ENCODE measurements at places on chromosomes 6 and 20.

DNA sequence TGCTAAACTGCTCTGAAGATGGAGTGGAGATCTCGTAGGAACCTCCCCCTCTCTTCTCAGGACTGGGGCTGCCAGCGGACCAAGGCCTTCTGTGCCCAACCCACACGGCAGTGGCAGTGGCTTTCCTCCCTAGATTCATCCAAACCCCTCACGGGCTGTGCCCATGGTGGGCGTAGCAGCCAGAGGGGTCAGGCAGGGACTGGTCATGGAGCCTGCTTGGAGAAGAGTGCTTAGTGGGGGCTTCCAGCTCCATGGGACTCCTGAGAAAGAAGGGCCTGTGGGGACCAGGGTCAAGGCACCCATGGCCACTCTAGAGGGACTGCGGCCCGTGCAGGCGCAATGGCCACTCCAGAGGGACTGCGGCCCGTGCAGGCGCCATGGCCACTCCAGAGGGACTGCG lies 86.6 kb downstream of the TAF4 start:
- DNase-seq: no peak

- no peak for DNase-seq
Measured at GRCh38 chr6:84501315-84501714, 263.1 kb downstream of the TBX18 start.

- no peak for DNase-seq
Measured at GRCh38 chr20:49697071-49697470, 16.6 kb downstream of the B4GALT5 start.

DNA sequence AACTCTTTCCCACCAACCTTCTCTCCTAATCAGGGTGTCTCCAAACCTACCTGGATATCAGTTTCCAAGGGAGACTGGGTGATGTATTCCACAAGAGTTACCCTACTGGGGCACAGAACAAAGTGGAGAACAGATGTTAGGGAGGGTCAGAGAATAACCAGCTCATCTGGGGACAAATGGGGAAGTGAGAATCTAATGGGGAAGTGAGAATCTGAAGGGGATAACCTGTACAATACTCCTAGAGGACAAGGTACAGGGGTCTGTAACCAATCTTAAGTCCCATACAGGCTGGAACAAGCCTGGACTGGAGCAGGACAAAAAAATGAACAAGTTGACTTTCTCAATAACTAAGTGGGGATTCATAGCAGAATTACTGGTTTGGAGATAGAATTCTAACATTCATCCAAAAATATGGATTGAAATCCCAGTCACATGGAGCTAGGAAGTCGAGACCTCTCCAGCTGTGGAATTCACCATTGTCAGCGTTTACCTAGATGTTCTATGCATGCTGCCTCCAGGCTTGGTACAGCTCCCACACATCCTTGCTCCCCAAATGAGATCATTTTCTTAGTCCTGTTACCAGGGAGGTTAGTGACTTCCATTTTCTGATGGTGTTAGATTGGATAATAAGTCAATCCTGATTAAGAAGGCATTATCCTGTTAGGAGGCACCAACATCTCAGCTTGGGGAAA lies 214.8 kb upstream of the MOCS1 start:
- no peak for DNase-seq

GRCh38 chr20:31652917-31653396 lies 15.2 kb downstream of the COX4I2 start:
- no peak for DNase-seq

GRCh38 chr20:33862709-33863403 lies 51.7 kb downstream of the CHMP4B start:
- DNase-seq: peak; percentile 83

DNA sequence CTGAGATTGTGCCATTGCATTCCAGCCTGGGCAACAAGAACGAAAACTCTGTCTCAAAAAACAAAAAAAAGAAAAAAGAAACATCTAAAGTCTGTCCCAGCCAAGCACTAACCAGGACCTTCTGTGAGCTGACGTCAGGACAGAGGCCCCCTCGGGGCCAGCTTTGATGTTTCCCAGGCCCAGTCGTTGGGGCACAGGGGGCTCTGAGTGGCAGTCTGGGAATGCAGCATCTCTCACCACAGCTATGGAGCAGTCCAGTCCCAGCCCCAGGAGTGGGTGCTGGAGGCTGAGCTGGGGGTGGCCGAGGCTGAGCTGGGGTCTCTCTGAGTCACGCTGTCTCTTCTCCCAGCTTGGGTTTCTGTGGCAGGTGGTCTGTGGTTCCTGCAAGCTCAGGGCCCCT lies 46.0 kb upstream of the SRF start:
- DNase-seq: peak; percentile 97

DNA sequence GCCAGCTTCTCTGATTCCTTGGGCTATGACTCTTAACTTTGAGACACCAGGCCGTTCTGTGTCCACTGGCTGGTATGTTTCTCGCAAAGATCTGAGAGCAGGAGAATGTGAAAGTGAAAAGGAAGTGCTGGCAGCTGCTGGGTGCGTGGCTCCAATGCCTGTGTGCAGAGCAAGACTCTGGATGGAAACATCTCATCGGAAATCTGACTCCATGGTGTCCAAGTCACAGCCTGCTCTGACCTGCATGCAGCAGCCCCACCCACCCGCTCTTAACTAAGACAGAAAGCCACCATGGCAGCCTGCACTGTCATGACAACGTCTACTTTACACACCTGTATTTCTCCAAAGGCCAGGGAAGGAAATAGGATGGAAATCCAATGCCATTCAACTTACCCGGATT lies 66.3 kb upstream of the MPC1 start:
- DNase-seq: no peak

DNA sequence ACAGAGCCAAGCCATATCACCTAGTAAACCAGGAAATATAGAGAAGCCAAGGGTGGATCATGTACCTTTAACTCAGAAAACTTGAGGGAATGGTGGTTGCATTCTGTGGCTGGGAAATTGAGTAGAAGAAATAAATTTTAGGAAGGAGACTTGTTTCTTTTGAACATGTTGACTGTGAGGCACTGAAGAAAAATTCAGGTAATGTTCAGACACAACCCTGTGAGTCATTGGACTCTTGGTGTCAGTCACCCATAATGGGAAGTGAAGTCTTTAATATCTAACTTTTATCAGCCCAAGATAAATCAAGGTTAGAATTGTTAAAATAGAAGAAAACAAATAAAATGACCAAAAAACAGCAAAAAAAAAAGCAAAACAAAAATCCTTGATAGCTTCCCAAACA lies 98.8 kb upstream of the GRIK2 start:
- no peak for DNase-seq

DNA sequence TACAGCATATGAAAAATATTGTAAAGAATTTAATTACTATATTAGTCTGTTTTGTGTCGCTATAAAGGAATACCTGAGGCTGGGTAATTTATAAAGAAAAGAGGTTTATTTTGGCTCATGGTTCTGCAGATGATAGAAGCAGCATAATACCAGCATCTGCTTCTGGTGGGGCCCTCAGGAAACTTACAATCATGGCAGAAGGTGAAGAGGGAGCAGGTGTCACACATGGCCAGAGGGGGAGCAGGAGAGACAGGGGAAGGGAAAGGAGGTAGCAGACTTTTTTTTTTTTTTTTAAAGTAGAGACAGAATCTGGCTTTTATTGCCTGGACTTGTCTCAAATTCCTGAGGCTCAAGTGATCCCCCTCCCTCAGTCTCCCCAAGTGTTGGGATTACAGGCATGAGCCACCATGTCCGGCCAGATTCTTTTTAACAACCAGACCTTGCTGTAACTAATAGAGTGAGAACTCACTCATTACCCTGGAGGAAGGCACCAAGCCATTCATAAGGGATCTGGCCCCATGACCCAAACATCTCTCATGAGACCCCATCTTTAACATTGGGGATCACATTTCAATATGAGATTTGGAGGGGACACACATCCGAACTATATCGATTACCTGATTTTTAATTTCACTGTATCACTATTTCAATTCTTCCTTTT lies 64.6 kb downstream of the MAN1A1 start:
- no peak for DNase-seq

Measured in astrocyte of the hippocampus (primary cell).